ENCODE measurements at places on chromosomes 13 and 19.
A peak's percentile ranks its signal among the peaks of the same experiment; 100 is the strongest.

- no peak for DNase-seq
Observed at GRCh38 chr13:53200498-53201453, 172.2 kb downstream of the OLFM4 start.

GRCh38 chr13:33323801-33324510 lies 38.4 kb upstream of the STARD13 start:
- DNase-seq: no peak

GRCh38 chr19:51572908-51573307 lies 1.8 kb downstream of the ZNF175 start:
- no peak for DNase-seq

GRCh38 chr19:41205995-41206394 lies 13.0 kb downstream of the CYP2S1 start:
- DNase-seq: peak; percentile 13
